ENCODE measurements at places on chromosomes 5 and 9.

- no peak for DNase-seq
Measured at GRCh38 chr9:20082406-20082805, 293.6 kb upstream of the SLC24A2 start.

- no peak for DNase-seq
Measured at GRCh38 chr9:79256691-79257213, 315.0 kb upstream of the TLE4 start.

DNA sequence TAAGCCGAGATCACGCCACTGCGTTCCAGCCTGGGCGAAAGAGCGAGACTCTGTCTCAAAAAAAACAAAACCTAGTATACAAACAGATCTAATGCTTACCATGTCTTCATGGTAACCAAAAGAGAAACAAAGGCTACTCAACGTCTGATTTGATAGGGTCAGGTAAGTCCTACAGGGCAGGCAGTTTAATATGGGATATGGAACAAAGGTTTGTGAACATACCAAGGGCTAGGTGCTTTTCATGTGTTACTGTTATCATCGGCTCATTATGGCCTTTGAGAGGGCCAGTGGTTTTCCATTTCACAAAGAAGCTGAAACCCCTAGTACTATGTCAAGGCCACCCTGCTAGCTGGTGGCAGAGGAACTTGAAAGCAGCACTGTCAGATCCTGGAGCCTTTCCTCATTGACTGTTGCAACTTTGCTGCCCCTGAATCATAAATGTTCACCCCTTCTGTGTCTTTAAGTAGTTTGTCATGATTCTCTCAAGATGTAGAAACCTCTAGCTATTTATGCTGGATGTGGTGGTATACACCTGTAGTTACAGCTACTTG is 5.1 kb downstream of the IQGAP2 start:
- no peak for DNase-seq

DNA sequence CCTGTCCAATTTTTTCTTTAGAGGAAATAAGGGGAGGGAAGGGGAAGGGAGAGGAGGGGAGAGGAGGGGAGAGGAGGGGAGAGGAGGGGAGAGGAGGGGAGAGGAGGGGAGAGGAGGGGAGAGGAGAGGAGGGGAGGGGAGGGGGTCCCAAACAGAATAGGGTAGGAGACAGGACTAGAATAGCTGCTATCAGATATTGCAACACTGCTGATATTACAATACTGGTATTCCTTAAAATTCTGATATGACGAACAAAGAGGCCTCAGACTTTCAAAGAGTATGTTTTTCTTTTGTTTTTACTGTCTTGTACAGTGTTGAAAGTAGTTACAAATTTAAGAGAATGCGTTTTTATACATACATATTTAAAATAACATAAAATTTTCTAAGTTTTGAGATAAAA is 67.5 kb downstream of the RICTOR start:
- DNase-seq = no peak

GRCh38 chr5:545641-546375 is 21.6 kb upstream of the SLC9A3 start:
- no peak for DNase-seq

DNA sequence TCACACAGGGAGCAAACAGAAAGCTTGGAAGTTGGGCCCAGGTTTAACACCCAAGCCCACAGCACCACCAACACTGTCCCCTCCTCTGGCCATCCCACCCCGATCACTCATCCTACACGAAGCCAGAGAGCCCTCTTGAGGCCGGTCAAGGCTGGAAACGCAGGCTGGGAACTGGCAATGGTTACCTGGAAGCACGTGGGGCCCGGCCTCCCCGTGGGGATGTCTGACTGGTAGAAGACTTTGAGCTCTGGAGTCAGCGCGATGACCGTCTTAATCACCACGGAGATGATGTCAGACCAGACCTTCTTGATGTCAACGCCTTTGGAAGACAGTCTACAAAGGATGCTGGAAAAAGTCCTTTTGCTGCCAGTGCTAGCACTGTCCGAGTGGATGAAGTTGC is 104.1 kb downstream of the TTLL11 start:
- DNase-seq = no peak

GRCh38 chr9:6049798-6050197 is 34.4 kb upstream of the RANBP6 start:
- DNase-seq = peak; percentile 28

- DNase-seq = no peak
Measured at GRCh38 chr9:16585591-16585990, 284.9 kb downstream of the BNC2 start.
